A673 (cell line): ENCODE measurements at places on chromosomes 7 and 10.
A peak's percentile ranks its signal among the peaks of the same experiment; 100 is the strongest.

DNA sequence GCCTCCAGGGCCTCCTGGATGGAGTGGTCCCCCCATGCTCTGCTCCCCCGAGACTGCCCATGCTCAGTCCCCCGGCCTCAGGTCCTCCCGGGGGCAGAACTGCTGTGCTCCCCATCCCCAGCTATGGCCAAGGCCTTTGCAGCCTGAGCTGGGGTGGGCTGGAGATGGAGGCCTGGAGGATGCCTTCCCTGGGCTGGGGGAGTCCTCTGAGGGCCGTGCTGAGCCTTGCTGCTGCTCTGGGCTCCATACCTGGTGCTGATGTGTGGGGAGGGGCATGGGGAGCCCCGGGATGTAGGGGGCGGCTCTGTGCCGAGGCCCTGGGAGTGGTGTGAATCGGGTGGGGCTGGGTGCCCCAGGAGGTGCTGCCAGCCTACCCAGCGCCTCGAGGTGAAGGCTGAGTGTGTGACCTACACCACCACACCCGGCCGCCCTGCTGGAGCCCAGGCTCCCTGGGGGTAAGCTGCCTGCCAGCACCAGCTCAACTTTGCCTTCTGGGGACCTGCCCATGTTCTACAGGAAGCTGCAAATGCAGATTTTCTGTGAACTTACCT, 109.5 kb downstream of the UNCX start:
- no peak for DNase-seq

- no peak for DNase-seq
Measured at GRCh38 chr10:2618690-2619089, 448.7 kb upstream of the PFKP start.

DNA sequence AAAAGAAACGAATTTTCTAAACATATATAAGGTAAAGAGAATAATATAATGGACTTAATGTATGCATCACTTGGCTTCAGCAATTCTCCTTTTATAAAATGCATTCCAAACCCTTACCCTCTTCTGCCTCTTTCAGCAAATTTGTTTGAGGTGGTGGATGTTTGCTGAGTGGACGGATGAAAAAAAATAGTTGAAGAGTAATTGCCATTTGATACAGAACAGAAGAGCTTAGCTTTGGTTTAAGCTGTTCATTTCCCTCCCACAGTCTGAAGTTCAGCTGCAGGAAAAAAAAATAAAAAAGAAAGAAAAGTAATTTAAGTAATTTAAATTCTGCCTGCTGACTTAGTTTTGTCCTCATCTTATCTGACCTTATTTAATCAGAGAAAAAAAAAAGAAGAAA, 138.6 kb downstream of the GALNT17 start:
- DNase-seq, result no peak

- DNase-seq, result no peak
Measured at GRCh38 chr7:103902917-103903316, 86.5 kb downstream of the RELN start.

DNA sequence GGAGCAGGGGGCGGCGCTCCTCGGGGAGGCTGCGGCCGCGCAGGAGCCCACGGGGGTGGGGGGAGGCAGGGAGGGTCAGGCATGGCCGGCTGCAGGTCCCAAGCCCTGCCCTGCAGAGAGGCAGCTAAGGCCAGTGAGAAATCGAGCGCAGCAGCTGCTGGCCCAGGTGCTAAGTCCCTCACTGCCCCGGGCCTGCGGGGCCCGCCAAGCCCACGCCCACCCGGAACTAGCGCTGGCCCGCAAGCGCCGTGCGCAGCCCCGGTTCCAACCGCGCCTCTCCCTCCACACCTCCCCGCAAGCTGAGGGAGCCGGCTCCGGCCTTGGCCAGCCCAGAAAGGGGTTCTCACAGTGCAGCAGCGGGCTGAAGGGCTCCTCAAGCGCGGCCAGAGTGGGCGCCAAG, 28.3 kb upstream of the TES start:
- DNase-seq, result no peak

DNA sequence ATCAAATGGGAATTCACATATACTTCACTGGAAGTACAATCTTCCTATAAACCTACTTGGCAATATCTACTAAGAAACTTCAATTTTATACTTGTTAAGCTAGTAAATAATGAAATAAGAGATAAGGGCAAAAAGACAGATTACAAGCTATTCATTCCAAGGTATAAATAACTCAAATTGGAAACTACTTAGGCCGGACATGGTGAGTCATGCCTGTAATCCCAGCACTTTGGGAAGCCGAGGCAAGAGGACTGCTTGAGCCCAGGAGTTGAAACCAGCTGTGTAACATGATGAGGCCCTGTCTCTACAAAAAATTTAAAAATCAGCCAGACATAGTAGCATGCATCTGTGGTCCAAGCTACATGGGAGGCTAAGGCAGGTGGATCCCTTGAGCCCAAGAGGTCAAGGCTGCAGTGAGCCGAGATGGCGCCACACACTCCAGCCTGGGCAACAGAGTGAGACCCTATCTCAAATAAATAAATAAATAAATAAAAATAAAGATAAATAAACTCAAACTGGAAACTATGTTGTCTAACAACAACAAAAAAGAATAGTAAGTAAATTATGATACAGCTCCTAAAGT, 37.6 kb downstream of the ARHGAP21 start:
- peak; percentile 38 for DNase-seq

DNA sequence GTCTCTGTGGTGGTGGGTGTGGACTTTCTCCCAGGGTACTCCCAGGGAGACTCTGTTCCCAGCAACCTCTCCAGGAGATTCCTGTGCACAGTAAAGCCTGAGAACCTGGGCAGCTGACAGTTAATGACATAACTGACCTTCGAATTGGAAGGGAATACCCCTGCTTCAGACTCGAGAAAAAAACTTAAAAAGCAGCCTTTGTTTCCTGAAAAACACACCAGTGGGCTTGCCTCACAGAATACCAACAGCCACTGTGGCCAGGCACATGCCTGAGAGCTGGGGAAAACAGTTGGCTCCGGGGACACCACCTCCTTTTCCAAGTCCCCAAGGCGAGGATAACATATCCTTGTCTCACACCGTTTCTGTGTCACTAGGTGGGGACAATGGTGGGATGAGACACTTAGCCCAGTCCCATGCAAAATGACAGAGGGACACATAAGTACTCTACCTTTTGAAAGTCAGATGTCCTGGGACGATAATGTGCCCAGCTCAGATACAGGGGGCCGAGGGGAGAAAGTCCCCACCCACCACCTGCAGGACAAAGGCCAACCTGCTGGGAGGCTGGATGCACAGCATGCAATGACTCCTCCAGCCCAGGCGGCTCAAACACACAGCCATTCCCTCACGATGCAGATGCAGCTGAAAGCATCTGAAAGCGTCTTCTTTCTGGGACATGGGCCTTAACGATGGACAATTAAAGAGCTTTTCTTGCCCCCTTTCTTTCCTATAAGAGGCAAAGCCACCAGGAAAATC, 65.6 kb downstream of the HIPK2 start:
- no peak for DNase-seq

- DNase-seq, result no peak
Measured at GRCh38 chr7:79952399-79952798, 182.2 kb upstream of the GNAI1 start.

DNA sequence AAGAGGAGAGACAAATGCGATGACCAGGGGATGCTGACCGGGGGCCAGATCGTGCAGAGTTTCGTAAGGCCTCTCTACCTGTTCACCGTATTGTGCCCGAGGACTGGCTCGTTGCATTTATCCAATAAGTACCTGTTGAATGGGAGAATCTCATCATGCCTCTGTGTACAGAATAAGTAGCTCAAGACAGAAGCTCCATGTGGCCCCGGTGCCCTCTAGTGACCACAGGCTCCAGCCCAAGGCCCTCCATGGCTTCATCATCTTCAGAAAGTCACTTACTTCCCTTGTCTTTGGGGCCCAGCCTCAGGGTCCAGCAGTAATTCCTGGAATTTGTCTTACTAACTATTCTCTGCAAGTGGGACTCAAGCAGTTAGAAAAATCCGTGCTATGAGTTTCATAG, 151.0 kb downstream of the CHN2 start:
- DNase-seq, result peak; percentile 49

DNA sequence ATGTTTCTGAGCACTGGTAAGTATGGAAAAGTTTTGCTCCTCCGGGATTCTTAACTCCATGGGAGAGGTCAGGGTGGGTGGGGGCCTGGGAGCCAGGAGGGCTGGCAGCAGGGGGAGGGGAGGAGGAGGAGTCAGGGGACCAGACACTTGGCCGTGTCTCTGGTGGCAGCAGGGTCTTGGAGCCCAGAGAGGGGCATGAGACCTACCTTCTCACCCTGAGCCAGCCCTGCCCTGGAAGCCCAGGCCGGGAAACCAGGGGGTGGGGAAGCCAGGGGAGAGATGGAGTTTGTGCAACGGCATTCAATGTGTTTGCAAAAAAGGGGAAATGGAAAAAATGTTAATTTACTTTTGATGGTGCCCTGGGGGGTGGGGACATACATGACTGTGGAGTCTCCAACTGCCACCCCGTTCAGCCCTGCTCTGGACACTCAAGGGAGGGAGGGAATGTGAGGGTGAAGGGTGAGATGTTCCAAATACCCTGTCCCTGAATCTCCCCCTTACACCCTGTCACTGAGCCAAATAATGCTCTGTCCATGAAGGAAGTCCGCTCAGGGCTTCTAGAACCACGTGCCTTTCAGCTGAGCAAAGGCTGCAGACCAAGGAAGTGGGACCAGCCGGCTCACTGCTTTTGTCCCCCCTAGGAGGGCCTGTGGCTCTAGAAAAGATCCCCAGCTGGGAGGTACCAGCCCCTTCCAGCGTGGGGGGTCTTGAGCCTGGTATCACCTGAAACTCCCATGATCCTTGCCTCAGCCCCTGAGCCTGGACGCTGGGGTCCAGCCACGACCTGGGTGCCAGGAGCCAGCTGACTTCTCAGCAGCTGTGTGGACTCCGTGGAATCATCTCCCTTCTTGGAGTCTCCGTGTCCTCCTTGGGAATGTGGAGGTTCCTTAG, 48.3 kb downstream of the TMEM270 start:
- DNase-seq, result no peak

GRCh38 chr7:104973227-104973626, 40.8 kb upstream of the KMT2E start:
- no peak for DNase-seq

DNA sequence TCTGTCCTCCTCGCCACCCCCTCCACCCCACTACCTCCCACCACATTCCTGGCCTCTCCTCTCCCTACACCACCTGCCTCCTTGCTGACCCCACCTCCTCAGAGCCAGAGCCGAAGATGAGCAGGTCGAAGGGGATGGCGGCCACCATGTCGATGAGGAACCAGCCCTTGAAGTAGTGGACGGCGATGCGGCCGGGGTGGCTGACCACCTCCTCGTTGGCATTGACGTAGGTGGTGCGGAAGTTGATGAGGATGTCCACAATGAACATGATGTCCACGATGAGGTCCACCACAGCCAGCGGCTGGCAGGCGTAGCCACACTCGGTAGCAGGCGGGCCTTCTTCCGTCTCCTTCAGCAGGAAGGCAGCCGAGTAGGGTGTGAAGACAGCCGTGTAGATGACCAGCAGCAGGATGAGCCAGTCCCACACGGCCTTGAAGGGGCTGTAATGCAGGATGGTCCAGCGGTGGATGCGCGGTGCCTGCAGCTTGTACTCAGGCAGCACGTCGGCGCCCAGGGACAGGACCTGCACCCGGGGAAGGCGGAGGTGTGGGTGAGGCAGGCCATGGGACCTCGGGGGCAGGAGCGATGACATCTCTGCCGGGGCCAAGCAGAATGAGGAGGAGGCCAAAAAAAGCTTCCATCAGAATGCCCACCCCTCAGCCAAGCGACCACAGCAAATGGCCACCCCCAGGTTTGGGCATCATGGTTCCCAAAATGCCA, 25.6 kb downstream of the KCNH2 start:
- DNase-seq, result no peak

- DNase-seq, result no peak
Measured at GRCh38 chr7:38027884-38028455, 107.5 kb downstream of the EPDR1 start.

- DNase-seq, result no peak
Measured at GRCh38 chr10:77833225-77833624, 93.3 kb downstream of the DLG5 start.

GRCh38 chr7:20241194-20241910, 24.2 kb upstream of the MACC1 start:
- peak; percentile 64 for DNase-seq

- DNase-seq, result no peak
Measured at GRCh38 chr7:144821067-144821466, 14.8 kb downstream of the TPK1 start.

GRCh38 chr7:95433952-95434556, 774 bp downstream of the PON2 start:
- no peak for DNase-seq

DNA sequence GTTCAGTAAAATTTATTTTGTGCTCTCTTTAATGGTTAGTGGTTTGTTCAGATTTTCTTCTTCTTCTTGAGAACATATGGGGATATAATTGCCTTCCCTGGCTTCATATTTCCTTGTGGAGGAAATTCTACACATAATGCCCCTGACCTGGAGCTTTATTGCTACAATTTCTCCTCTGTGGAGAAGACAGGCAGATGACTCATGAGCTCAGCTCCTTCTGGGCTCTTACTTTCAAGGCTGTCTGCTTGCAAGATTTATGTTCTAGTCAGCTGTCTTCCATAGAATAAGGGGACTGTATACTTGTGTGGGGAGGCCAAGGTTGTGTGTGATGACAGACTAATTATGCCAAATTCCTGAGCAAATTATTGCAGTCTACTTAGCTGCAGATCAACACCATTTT, 1.6 kb downstream of the LRRD1 start:
- peak; percentile 75 for DNase-seq

DNA sequence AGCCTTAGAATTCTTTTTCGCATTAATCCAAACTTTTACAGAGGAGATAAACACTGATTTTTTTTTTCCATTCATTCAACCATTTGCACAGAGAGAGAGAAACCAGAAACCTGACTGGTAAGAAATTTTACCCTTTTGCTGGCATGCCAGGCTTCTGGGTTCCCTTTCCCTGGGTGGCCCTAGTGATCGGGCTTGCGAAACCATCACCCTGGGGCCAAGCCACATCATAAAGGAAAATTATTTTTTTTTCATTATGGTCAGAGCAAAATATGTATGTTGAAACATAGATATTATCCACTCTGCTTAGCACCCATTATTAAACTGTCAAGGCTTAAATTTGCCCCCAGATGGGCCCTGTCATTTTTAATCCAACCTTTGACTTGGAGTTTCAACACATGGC, 55.4 kb upstream of the INHBA start:
- no peak for DNase-seq

GRCh38 chr10:103881416-103882284, 26.3 kb upstream of the SH3PXD2A start:
- DNase-seq, result no peak

GRCh38 chr7:95817866-95818640, 45.7 kb downstream of the DYNC1I1 start:
- no peak for DNase-seq

- no peak for DNase-seq
Measured at GRCh38 chr7:88668591-88668990, 90.9 kb upstream of the ZNF804B start.

DNA sequence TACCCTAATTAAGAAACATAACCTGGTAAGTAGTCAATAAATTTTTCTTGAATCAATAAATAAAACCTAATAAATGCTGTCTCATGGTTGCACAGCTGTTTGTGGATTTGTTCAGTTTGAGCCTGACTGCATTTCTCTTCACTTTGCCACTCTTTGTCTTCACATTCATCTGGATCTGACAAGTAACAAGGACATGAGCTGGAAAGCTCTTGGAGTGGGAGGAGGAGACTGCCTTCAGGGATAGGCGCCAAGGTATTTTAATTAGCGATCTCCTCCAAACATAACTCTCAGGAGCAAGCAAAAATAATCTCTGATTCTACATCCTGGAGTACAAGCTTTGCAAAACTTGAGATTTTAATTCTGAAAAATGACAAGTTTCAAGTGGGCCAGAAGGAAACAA, 251.0 kb downstream of the BMPER start:
- DNase-seq, result no peak
